ENCODE measurements at places on chromosomes 1 and 21.

DNA sequence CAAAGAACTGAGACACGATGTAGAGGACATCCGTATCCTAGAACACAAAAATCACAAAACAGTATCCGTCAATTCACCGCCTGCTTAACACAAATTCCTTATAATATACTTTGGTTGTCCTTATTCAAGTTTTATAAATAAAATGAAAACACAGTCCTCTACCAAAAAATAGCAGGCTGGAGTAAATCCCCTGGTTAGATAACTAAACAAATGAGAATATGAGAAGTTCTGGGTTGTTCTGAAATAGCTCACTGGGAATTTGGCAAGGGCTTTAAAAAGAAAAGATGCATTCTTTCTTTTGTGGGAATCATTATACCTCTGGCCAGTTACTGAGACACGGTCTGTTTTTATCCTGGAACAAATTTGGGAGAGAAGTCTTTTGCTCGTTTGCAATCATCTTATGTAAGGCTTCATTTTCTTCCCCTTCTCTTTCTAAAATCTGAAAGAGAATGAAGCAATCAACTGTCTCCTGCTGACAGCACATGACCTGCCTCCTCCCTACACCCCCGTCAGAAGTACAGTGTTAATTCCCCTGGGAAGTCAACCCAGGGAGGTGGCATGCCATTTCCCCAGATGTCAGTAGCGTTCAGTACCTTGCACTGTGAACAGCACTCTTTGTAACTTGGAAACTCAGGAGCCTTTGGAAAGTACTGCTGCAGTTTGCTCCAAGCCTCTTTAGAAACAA lies 37.1 kb upstream of the RAP1GAP start:
- DNase-seq: no peak

DNA sequence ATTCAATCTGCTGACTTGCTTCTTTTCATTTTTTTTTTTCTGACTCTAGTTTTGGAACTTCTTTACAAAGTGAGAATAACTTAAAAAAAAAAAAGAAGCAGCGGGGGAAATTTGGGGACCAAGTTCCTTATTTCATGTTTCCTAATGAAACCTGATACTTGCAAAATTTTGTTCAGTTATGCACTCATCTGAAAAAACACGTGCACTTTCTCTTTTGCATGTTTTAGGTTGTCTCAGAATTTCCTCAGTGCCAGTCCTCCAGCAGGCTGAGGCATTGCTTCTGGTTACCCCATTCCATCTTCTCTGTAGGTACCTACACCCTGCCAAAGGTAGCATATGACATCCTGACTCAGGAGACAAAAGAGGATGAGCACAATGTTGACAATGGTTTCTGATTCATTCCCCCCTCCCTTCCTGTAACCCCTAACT lies 299.7 kb downstream of the GRIK1 start:
- DNase-seq: no peak

DNA sequence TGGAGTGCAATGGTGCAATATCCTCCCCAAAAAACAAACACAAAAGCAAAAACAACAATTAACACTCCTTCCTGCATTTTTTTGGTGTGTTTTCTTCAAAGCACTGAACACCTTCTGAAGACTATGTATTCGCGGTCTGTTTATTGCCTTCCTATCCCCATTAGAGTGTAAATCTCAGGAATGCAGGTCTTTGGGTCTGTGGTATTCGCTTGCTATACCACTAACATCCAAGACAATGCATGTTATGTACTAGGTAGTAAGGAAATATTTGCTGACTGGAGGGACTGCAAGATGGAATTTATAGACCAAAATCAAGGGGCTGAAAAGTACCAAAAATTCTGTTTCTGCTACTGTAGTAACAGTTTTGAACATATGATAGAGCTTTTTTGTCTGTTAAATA lies 299.4 kb downstream of the RYR2 start:
- DNase-seq: no peak

DNA sequence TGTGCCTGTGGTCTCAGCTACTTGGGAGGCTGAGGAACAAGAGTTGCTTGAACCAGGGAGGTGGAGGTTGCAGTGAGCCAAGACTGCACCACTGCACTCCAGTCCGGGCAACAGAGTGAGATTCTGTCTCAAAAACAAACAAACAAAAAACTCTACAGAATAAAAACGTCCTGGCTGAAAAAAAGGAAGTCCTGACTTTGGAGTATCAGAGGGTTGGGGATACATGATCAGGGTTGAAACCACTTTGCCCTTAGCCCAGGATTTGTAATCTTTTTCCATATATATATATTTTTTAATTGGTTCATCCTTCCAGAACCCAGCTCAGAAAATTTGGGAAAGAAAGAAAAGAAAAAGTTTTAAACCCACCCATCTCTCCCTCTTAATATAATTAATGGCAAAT lies 6.5 kb downstream of the THEM4 start:
- DNase-seq: no peak

GRCh38 chr1:17603091-17603841 lies 63.8 kb downstream of the ARHGEF10L start:
- DNase-seq: no peak

GRCh38 chr1:26158908-26159742 lies at the start of gene FAM110D:
TSS of gene FAM110D (plus strand) at chr1:26159079. CDS start at chr1:26161292, 2,213 bp downstream.
- DNase-seq: no peak

GRCh38 chr1:189619682-189620332 lies 857.9 kb downstream of the BRINP3 start:
- DNase-seq: no peak

GRCh38 chr21:35868005-35868868 lies 192.1 kb downstream of the SETD4 start:
- no peak for DNase-seq

- DNase-seq: no peak
Measured at GRCh38 chr1:51738681-51739080, 121.8 kb downstream of the OSBPL9 start.

- no peak for DNase-seq
Measured at GRCh38 chr1:220370041-220370700, 97.9 kb upstream of the RAB3GAP2 start.

DNA sequence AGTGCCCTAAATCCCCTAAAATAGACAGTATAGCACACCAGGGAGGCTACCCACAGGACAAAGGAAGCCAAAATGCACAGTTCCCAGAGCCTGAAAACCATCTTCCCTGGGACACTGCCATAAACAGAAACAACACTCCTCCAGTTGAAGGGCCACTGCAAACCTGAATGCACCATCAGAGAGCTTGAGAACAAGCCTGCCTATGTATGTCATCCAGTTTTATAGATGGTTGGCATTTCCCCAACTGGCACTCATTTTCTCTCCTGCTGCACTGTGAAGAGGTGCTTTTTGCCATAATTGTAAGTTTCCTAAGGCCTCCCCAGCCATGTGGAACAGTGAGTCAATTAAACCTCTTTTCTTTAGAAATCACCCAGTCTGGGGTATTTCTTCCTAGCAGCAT lies 169.0 kb downstream of the AGBL4 start:
- DNase-seq: no peak

- DNase-seq: peak; percentile 22
Measured at GRCh38 chr1:225427235-225428067, at the start of gene LBR. TSS of gene LBR (minus strand) at chr1:225428038. CDS start at chr1:225424075, 3,963 bp downstream.

- DNase-seq: no peak
Measured at GRCh38 chr1:52600533-52601179, 1.5 kb upstream of the GPX7 start.

DNA sequence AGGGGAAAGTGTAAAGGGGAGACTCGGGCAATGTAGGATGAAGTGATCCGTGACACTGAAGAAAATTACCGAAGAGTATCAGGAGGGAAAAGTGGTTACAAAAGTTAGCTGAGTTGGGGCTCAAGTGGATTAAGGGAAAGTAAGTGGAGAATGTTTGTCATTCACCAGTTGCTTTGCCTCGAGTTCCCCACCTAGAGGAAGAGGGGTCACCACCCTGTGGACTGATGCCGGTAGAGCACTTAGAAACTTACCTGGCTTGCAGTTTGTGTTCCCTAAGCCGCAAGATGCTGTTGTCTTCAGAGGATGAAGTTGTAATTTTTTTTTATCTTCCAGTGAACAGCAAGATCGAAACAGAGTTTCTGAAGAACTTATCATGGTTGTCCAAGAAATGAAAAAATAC lies 1.0 kb downstream of the PER3 start:
- DNase-seq: no peak

GRCh38 chr1:13461977-13462376 lies 51.7 kb downstream of the PRAMEF20 start:
- no peak for DNase-seq

Data from activated T-cell treated with anti-CD3 and anti-CD28 coated beads for 1 hour (primary cell).